ENCODE measurements at places on chromosomes 3 and 15.

GRCh38 chr3:56688191-56688590 lies 5.1 kb upstream of the TASOR start:
- no peak for DNase-seq

- no peak for DNase-seq
Measured at GRCh38 chr15:25435474-25436243, 3.2 kb downstream of the UBE3A start.

- DNase-seq = no peak
Measured at GRCh38 chr15:96207377-96208006, 123.0 kb upstream of the NR2F2 start.

DNA sequence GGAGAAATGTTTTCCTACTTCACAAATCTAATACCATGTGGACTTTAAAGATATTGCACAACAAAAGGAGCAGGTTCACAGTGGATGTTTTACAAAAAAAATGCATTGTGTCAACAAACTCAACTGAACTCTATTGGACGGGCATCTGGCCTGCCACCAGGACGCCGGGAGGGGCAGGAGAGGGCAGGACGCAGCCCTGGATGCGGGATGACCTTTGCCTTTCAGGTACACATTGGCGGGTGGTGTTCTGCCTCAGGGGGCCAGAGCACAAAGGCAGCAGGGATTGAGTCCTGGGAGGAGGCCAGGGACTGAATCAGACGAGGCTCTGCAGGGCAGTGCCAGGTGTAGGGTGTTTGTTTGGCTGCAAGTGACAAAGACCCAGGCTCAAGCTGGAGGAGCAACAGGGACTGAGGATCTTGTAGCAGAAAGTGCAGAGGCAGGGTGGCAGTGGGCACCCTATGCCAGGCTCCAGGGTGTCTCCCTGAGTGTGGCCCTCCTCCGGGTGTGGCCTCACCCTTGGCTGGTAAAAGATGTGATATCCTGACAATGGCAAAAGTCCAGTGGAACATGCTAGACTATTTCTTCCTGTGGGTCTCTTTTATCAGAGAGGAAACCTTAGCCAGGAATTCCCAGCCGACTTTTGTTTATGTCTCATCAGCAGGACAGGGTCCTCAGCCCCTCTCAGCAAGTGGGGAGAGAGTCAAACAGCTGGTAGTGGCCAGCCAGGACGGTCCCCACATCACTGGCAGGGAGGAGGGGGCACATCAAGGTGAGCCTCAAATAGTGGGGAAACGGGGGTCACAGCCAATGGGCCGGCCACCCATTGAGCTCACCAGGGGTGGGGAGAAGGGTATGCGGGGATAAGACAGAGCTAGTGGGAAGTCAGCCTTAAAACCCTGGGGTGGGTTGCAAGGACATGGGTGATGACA lies 29.7 kb upstream of the KLF13 start:
- no peak for DNase-seq

DNA sequence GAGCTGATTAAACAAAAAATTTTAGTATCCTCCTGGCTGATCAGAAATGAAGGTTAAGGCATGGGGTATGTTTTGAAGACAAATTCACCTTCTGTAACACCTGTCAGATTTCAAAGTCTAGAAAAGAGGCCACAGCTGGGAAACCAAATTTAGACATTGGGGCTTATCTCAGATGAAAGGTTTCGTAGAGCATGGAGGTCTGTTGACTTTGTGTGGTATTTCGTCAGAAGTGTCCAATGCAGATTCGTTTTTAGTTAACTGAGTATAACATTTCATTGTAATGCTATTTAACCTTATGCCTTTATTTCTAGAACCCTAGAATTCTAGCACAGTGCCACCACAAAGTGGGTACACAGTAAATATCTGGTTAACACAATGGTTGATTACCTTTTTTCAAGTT lies 61.7 kb downstream of the FNDC3B start:
- no peak for DNase-seq

DNA sequence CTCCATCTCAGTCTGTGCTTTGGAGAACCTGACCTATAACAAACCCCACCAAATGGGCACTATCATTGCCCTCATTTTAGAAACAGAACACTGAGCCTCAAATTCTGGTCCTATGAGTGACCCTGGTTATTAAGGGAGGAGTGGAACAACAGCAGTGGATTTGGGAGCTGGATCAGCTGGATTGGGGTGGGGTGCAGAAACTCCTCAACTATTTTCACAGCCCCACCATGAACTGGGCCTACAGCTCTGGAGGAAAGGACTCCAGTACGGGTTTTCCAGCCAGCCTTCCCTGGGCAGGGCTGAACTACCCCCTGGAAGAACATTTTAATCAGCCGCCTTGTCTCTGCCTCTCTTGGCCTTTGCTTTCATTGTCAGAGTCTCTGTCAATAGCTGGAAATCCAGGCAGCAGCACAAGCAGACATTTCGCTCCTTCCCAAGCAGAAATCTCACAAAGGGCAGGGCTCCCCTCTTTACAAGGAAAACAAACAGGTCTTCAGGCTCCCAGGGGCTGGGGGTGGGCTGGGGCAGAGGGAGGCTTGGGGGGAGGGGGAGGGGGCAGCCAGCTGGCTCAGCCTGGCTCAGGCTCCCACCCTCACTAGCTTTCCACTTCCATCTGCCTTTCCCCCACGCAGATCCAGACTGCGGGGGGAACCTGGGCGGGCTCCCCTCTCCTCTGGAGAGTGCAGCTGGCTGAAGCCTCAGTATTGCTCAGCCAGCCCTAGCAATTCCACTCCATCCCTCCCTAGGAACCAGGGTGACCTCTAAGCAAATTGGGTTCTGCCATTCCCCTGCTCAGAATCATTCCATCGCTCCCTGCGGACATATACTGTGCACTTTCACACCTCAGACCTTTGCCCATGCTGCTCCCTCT lies 13.7 kb upstream of the TLE3 start:
- peak; percentile 45 for DNase-seq

- DNase-seq = no peak
Measured at GRCh38 chr3:181915551-181915950, 203.8 kb downstream of the SOX2 start.

- no peak for DNase-seq
Measured at GRCh38 chr15:74780523-74781430, 1.1 kb upstream of the CSK start.

DNA sequence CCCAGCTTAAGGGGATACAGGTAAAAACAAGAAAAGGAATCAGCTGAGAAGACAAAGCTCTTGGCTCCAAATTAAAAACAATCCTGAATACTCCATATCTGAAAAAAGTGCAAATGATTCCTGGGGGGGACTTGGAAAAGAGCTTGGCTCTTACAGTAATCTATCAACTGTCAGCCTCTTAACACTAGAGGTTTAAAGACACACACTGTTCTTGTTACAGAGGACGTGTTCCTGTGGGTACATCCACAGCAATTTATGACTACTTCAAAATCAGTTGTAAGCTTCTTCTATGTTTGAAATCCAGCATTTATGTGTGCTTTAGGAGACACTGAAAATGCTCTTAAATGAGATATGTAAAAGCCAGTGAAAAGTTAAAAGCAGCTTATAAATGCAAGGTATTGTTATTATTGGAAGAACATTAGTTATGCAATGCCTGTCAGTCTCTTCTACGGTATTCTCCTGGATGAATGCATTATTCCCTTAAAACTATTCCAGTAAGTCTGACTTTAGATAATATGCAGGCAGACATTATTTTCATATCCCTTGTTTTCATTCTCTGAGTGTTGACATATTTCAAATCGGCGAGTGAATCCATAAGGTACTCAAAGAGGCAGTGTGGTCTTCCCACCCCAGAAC lies 408.4 kb upstream of the ADAMTS9 start:
- DNase-seq = no peak

DNA sequence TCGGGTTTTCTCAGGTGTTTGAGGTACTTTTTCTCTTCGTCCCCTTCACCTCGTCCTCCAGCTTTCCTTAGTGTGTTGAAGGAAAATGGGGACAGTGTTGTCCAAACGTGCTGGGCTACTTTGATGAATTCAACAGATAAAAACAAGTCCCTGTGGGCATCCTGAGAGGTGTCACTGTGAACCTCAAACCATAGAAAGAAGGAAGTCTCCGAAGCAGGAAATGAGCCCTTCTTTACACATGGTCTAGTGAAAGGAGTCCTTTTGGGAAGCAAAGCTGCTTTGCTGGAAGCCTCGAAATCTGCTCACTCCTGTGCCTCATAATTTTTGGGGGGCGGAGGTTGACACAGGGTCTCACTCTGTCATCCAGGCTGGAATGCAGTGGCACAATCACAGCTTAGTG lies 10.6 kb downstream of the IL17RB start:
- no peak for DNase-seq

DNA sequence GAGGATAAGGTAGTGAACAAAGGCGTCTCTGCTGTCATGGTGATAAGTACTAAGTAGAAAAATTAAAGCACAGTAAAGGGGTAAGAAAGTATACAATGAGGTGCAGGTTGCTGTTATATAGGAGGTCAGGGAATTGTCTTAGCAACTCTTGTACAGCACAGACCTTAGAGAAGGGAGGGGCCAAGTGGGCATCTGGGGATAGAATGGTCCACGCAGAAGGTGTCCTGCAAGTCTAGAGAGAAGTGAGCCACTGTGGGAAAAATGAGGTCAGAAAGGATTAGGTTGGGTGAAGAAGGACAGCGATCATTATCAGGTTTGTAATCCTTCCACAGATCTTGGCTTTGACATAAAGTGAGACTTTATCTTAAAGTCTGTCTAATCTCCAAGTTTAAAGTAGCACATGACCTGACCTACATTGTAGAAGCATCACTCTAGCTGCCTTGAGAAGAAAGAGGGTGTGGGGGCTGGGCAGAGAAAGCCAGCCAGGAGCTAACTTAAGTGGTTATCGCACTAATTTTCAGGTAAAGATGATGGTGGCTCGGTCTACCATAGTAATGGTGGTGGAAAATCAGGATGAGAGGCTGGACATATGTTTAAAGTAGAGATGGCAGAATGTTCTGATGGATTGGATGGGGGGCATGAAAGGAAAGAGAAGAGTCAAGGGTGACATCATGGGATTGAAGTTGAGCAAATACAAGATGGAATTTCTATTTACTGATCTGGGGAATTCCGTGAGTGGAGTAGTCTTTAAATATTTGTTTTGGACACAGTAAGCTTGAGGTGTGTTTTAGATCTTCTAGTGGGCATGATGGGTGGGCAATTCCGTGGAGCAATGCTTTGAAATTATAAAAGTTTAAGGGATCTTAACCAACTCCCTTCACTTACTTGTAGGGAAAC lies 919.2 kb downstream of the ROBO1 start:
- DNase-seq = no peak

DNA sequence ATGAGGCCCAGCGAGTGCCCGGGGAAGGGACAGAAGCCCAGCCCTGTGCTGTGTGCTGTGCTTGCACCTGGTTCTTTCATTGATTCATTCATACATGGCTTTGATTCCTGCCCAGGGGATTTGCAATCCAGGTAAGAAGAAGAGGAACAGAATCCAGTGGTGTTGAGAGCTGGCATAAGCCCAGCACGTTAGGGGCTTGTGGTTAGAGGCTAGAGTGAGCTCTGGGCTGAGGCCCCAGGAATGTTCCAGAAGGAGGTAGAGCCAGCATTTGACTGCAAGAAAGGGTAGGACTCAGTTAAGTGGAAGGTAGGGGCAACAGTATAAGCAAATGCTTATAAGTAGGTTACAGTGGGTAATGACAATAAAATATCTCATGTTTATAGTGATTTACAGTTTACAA lies 2.3 kb downstream of the VWA5B2 start:
- DNase-seq = no peak

- DNase-seq = no peak
Measured at GRCh38 chr3:13792512-13793371, 87.1 kb downstream of the WNT7A start.

- no peak for DNase-seq
Measured at GRCh38 chr3:141808586-141808985, 45.4 kb downstream of the GRK7 start.

- no peak for DNase-seq
Measured at GRCh38 chr3:102676424-102676823, 241.6 kb downstream of the ZPLD1 start.

DNA sequence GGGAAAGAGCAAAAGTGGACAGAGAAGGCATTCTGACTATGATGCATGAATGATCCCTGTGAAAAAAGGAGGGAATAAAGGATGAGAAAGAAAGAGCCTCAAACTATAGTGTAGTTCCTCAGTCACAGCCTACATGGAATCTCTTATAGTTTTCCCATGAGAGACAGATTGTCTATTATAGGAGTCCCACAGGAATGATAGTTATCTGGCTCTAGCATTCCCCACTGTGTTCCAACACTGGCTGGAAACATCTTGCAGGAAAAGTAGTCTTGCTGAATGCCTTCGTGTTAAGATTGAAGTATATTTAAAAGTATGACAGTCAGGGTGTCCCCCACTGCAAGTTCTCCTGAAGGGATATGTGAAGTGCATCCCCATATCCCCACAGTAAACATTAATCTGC lies 641.5 kb upstream of the NECTIN3 start:
- no peak for DNase-seq

- no peak for DNase-seq
Measured at GRCh38 chr3:67688231-67688630, 33.8 kb upstream of the SUCLG2 start.

DNA sequence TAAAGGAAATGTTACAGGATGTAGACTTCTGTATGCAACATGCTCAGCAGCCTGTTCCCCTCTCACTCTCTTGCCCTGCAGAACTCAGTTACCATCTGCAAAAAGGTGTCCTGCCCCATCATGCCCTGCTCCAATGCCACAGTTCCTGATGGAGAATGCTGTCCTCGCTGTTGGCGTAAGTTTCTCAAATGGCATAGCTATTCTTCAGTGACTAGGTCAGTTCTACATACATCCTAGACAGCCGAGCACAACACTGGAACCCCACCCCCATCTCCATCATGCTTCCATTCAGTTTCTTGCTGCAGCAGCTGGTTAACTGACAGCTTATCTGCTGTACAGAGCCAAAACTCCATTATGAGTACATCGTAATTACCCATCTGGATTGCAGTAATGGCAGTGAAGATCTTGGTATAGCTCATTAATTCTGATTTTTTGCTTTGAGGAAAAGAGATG lies 4.5 kb downstream of the THBS1 start:
- no peak for DNase-seq

DNA sequence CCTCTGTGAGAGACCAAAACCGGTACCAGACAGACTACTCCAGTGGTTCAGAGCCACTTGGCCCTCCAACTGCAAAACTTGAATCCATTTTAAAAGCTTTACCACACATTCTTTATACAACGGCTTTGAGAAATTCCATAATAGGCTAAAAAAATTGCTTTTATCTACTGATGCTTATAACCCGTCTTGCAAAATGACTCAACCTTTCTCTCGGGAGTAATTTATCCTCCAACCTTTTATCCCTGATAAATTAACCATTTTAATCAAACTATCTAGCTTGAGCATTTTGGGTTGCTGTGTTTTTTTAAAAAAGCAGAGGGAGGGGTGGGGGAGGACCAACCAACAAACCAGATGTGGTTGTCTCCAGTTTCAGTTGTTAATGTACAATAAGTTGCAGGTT lies 275.7 kb upstream of the LRTM1 start:
- DNase-seq = no peak

DNA sequence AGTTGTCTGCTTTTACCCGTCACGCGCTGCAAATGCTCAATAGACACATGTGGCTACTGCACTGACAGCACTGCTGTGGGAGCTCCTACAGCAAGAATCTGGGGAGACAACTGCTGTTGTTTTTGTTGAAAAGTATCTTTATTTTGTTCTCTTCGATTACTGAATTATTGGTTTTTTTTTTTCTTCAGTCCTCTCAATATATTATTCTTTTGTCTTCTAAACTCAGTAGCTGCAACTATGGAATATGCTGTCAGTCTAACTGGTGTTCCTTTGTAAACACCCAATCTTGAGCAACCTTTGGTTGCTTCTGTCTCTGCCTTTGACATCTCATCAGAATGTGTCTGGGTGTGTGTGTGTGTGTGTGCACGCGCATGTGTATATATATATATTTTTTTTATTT lies 12.6 kb downstream of the DCP1A start:
- no peak for DNase-seq
